ENCODE measurements at places on chromosomes 7 and 10. TPM values are rescaled to one million over a fixed set of nuclear protein-coding genes. Genes with fewer than 3 reads are reported as not detected.

DNA sequence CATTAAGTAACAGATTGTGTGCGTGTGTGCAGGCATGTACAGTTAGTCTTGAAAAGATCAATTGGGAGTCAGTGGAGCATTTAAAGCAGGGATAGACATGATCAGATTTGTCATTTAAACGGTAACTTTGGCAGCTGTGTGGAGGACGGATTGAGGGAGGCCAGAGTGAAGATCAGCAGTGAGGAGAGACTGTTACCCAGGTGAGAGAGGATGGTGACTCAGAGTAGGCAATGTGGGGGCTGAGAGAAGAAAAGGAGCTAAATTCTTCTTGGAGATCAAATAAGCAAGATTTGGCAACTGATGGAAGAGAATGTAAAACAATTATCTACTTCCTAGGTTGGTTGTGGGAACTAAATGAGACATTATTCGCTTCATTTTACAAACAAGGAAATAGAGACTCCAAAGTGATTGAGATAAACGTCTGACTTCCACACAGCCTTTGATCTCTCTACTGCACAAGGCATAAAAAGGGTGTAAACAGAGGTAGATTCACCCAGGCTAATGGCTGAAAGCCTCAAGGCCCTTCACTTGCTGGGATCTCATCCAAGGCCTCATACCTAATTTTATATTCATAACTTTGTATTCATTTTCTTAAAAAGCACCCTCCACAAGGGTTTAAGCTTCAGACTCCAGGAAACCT is 665.1 kb upstream of the GALNT17 start:
- no peak for DNase-seq

DNA sequence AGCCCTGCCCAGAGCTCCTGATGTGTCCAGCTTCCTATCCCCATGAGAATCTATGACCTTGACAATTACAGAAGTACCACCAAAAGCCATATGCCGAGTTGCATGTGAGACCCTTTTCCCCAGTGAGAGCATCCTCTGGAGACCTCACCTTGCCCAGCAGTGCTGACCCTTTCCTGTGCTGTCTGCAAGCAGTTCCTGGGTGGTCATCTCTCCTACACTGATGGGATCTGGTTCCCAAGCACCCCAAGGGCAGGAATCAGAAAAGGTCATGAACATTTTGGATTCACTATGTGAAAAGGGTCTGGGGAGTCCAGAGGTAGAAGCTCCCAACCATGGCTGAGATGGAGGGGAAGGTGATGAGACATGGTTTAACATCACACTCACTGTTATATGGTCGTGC is 18.2 kb downstream of the SFTPD start:
- DNase-seq, result no peak

DNA sequence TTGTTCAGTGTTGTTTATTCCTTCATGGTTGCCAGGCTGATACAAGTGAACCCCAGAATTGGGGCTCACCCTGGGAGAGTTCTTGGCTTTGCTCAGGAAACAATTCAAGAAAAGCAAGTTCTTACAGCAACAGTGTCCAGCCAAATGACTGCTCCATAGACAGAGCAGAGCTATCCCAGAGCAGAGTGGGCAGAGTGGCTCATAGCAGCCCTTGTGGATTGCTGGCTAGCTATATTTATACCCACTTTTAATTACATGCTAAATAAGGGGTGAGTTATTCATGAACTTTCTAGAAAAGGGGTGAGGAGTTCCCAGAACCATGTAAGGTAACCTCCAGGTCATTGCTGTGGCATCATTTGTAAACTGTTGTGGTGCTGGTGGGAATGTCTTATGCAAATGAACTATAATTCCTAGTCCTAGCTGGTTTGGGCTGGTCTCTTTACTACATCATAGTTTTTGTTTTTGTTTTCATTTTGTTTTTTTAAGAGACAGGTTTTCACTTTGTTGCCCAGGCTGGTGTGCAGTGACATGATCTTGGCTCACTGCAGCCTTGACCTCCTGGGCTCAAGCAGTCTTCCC is 59.9 kb upstream of the HBP1 start:
- no peak for DNase-seq

GRCh38 chr7:157523371-157523765 is 186.6 kb downstream of the DNAJB6 start:
- no peak for DNase-seq

GRCh38 chr10:113912582-113912981 is 58.1 kb downstream of the NHLRC2 start:
- no peak for DNase-seq

- peak; percentile 38 for DNase-seq
Observed at GRCh38 chr10:67790534-67791408, 47.2 kb downstream of the DNAJC12 start.

- no peak for DNase-seq
Observed at GRCh38 chr10:6718550-6718949, 138.5 kb upstream of the PRKCQ start.

DNA sequence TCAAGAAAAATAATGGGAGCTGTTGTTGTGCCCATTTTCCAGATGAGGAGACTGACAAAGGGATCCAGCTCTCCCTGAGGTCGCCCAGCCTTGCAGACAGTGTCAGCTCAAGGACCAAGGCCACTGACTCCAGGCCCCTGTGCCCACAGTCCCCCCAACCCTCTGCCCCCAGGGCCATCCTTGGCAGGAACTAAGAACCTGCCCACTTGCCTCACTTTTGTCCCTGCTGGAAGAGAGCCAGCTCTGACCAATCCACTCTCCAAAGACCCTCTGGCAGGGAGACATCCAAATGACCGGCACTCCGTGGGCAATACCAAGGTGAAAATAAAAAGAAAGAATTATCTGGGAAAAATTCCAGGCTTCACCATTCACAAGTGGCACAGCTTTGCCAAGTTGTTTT is 101.3 kb downstream of the TCERG1L start:
- DNase-seq, result no peak

DNA sequence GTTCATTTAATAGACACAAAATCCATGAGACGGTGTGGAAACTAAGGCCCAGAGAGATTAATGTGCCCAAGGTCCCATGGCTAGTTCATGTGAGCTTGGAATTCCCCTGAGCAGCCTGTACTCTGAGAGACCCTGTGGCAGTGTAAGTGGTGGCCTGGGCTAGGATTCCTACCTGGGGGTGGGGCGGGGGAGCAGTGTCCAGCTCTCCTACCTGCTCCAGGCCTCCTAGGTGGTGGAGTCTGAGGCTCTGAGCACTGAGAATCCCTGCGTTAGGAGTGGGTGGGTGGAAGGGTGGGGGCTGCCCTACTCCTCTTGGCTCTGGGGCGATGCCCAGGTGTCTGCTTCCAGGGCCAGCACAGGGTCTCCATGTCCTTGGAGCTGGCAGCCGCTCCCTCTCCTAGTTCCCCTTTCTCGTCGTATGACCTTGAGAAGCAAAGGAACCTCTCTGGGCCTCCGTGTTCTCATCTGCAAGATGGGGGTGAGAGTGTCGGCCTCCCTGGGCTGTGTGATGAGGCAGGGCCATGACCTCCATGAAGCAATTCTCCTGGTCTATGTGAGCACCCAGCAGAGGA is 2.5 kb downstream of the SNCG start:
- DNase-seq, result no peak

PRSS37 gene
- not detected for total RNA-seq

TMEM213 gene
- total RNA-seq, result not detected

RARRES2 gene
- total RNA-seq, result 139 TPM

All from fibroblast of villous mesenchyme (primary cell).